ENCODE measurements at places on chromosomes 6 and 20. TPM values are rescaled to one million over a fixed set of nuclear protein-coding genes. Genes with fewer than 3 reads are reported as not detected.
A peak's percentile ranks its signal among the peaks of the same experiment; 100 is the strongest.

DNA sequence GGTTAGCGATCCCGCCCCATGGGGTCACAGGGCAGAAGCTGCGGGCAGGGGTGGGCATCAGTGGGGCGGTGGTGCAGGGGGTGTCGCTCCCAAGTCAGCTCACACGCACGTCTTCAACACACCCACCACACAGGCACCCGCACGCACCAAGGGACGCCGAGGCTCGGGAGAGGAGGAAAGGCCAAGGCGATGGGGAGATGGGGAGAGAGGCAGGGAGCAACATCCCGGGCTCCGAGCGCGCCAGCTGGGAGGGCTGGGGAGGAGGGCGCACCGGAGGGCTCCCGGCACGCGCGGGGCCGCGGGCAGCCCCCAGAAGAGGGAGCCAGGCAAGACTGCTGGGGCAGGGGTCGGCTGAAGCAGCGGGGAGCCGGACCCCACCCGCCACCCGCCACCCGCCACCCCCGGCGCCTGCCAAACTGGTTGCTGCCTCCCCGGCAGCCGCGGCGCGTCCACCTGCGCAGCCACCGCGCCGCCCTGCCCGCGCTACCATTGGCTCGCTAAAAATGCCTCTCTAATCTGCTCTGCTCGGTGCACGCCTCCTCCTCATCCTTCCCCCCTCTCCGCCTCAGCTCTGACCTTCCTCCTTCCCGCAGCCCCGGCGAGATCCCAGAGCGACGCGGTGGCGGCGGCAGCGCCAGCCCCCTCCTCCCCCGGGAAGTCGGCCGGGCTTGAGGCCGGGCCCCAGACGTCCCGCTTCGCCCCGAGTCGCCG is at the start of gene PACSIN1:
Gene PACSIN1, plus strand, starts transcription at position 546 of the 711 bp plus-strand sequence. CDS start 60,230 bp downstream, outside the sequence.
- DNase-seq, result no peak

GRCh38 chr6:75149696-75150095 is 56.2 kb downstream of the COL12A1 start:
- peak; percentile 32 for DNase-seq

DNA sequence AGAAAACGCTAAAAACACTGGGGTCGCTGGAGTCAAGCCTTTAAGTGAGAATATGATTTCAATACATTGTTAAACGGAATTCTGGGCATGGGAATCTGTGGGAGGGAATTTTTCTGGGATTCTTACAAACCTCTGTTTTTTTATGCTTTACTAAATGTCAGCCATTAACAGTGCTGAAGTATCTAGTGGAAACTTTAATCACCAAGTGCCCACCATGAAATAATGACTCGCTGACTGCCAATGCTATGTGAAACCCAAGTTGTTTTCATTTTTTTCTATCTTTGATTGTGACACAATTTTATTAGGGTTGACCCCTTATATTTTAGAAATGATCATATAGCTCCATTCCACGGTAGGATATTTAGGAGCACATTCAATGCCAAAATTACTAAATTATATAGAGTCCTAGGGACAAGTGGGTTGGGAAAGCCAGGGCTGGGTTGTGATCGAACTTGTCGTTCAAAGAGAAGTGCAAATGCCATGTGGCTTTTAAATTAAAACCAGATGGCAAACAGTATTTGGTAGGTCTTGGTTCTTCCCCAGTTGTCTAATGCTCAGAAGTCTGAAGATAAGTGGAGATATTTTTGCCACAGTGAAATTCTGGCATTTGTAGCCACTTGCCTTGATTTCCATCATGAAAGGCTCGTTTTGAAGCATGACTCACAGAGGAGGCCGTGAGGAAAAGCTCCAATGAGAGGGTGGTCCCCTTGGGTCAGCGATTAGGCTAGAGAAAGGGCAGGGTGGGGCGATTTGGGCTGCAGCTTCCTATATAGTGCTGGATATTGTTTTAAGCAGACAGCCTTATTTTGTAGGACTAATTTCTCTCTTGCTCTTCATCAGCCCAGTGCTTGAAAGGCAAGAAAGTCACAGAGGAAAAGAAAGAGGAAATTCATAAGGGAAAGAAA is 254.4 kb upstream of the JAG1 start:
- DNase-seq, result no peak

MTCH1 gene
- 157 TPM for total RNA-seq

DNA sequence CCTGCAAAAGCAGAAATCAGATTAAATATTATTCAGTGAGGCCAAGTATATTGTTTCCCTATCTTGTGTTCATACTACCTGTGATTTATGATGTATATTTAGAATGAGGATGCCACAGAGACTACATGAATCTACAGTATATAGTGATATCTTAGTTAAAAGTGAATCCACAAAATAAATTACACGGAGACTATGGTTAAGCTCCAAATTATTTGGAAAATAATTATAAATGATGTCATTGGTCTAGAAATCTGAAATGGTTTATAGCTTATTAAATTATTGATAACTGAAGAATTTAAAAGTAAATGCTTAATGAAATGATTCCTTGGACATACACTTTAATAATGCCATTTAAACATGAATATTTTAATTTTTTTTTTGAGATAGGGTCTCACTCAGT is 4.2 kb upstream of the USP45 start:
- DNase-seq, result no peak

DNA sequence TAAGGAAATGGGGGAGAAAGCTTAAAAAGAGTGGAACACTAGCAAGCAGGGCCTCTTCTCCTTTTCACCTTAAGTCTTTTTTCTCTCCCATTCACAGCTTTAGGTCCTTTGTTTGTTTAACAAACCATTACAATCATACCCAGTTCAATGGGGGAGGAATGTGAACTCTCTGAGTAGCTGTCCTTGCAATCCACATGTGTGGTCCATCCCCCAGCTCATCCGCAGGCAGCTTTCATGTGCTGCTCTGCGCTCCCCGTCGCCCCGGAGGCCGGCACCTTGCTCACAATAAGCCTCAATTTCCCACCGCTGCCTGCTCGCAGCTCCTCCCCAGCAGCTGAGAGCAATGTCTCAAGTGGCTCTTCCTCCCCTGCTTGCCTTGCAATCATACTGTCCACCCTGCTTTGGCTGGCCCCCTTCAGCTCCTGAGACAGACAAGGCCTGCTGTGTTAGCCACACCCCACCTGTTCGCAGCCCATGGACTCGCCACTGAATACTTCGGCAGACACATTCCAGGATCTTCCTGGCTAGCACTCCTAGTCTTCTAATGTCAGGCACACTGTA is 49.1 kb downstream of the PLAGL1 start:
- DNase-seq, result no peak

DNA sequence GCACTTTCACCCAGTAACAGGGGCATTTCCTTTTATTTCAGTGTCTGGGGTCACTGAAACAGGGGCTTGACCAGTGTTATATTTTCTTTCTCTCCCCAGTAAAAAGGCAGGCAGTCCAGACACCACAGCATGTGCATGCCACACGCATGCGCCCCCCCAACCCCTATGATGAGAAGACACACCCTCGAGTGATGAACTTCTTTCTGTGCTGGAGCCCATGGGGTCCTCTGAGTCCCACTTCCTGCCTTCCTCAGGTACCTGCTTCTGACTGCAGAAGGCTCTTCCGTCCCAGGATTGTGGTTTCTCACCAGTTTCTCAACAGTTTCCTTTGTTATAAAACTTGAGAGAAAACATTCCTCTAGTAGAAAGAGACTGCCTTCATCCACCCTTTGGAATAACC is 45.7 kb upstream of the TMEM181 start:
- DNase-seq, result no peak

GRCh38 chr20:775679-776135 is 7.4 kb upstream of the SLC52A3 start:
- no peak for DNase-seq

- no peak for DNase-seq
These were observed 19.0 kb upstream of the BLOC1S5 start for GRCh38 chr6:8082954-8083858.

DNA sequence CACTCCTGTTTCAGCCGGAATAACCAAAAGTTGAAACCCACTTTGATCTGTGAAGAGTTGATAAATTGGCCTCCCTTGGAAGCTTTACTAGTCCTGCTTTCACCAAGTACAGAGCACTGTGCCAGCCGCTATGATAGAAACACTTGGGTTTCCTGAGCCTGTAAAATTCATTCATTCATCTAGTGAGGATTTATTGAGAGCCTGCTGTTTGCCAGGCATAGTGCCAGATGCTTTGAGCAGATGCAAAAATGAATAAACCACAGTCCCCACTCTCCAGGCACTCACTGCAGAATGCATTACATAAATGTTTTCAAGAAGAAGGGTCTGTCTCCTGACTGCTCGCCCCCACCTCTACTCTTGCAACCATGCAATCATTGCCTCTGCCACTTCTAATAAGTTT is 25.3 kb upstream of the TMEM217 start:
- no peak for DNase-seq

GRCh38 chr20:8073024-8073832 is 53.7 kb upstream of the TMX4 start:
- no peak for DNase-seq

- DNase-seq, result no peak
These were observed 2.5 kb downstream of the SRMS start for GRCh38 chr20:63544958-63545516.

DNA sequence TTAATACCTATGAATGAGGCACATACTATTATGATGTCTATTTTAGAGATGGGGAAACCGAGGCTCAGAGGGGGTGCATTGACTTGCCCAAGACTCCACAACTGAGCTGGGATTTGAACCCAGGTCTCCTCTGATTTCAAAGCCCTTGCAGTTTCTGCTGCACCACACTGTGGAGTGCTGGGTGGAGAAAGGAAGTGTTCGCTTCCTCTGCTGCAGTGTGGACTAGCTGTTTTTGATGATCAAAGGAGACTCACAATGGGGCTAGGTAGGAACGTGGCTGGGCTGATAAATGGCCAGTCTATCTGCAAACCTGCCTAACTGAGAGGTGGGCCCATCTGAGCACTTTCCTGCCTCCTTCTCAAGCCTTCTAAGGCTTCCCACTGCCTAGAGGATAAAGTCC is 87.2 kb downstream of the CD40 start:
- no peak for DNase-seq

SMIM26 gene
- 80.1 TPM for total RNA-seq

GRCh38 chr6:47034421-47034820 is 7.7 kb downstream of the ADGRF1 start:
- DNase-seq, result no peak

GRCh38 chr6:168243812-168244376 is 75.7 kb downstream of the DACT2 start:
- DNase-seq, result no peak

SLC25A27 gene
- 7.5 TPM for total RNA-seq

DNA sequence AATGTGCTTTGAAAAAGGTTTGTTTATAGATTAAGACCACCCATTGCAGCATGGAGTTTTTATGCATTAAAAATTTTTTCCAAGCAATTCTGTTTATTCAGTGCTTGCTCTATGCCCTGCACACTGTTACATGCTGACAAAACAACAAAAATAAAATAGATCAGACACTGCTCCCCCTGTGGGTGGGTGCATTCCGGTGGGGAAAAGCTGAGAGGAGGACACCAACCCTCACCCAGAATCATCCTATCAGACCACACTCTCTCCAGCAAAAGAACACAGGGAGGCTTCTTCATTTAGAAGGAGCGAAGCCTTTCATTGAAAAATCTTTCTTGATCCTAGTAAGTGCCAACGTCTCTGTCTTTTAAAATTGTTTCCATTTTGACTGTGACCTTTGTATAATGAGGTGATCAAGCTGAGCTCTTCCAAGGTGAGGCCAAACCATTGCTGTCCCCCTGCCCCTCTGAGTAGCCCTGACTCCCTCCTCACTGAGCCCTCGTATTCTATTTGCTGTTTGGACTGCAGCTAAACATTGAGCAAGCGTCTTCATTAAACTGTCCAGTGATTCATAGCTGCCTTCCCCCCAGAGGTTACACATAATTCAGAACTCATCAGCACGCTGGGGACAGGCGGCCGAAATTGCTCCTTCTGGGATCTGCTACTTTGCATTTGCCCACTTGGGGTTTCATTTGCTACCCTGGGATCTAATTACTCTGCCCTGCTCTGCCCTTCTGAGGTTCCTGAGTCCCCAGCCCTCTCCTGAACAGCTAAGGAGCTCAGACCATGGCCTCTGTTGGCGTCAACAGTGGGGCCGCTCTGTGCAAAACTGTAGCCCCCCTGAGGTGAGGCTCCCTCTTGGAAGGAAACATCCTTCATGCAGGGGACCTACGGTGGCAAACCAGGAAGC is 102.4 kb downstream of the F13A1 start:
- DNase-seq, result no peak

NTSR1 gene
- not detected for total RNA-seq

GRCh38 chr20:48682529-48683363 is 145.1 kb downstream of the PREX1 start:
- peak; percentile 89 for DNase-seq

GRCh38 chr20:21109144-21109543 is 3.0 kb upstream of the LINC00237 start:
- DNase-seq, result no peak

DNA sequence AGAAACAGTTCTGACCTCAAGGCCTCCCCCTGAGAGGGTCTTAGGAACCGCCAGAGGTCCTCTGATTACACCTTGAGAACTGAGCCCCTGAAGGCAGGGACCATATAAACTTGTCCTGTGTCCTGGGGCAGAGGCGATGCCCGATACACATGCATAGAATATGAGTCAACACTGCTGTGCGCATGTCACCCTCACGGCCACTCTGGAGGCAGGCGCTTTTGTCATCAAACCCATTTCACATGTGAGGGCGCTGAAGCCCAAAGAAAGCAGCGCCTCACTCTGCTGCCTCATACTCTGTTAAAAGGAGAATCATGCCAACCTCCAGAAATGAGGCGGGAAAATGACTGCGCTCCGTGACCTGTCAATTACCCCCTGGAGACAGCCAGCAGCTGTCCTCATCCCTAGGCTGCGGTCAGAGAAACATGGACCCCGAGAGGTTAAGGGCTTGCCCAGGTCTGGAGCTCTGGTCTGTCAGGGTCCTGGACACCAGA is 158.3 kb downstream of the GRM4 start:
- no peak for DNase-seq

DNA sequence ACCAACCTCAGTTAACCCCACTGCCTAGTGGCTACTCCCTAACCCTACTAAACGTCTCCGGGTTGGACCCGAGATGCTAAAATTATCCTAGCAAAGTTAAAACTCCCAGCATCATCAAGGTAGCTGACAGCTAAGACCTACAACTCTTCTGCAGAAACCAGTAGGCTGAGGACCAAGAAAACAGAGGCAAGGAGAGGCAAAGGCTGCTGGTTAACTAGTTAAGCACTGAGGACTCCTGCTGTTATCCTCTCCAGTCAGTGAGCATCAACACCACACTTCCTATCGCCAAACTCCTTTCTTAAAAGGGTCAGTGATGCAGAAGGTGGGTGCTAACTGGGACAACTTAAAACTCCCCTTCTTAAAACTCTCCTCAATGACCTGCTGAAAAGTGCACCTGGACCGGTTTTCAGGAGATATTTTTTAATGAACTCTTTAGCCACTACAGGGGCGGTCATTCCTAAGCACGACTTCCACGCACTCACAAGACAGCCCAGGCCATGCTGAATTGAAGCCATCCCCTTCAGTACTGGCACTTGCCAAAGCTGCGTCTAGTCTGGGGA is 1.7 kb downstream of the TRERF1 start:
- no peak for DNase-seq

KIAA1755 gene
- total RNA-seq, result 3.5 TPM

MAFB gene
- total RNA-seq, result 5.3 TPM

ESR1 gene
- 0.68 TPM for total RNA-seq

DNA sequence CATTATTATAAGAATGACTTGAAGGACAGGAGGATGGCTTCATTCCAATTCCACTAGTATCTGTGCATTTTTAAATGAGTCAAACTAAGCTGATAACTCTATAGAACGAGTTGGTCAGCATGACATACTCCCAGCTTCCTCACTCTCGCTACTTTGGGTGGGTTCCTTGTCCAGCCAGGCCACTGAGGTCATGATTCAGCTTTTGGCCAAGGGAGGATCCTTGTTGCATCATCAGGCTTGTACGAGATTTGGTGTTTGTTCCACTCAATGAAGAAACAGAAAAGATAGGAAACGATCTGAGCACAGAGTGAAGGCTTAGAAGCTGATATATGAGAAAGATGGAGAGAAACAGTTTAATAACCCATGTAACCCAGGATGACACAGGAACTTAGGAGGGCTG is 19.8 kb downstream of the NEDD9 start:
- DNase-seq, result no peak
